Activated naive CD8-positive, alpha-beta T cell treated with anti-CD3 and anti-CD28 coated beads, Interleukin-2, amount 10 ng/mL, durations not matched to agents 7 days and 5 days (primary cell): ENCODE measurements at places on chromosomes 3 and 15. TPM values are rescaled to one million over a fixed set of nuclear protein-coding genes. Genes with fewer than 3 reads are reported as not detected.

DNA sequence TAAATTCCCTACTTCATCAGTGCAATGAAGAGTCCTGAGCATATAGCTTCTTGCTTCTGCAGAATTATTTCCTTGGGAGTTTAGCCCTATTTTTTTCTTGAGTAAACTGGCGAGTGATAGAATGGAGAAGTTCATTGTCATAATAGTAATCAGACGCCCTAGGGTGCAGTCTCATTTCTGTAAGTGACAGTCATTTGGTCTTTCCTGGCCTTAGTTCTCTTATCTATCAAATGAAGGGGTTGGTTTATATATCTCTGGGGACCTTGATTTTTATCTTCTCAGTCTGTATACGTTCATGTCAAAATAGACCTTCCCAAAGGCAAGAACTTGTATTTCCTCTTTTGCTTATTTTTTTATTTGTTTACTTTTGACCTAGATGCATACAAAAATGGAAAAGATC lies 9.9 kb upstream of the ALPK3 start:
- DNase-seq, result no peak

Gene PLSCR5
- not detected for total RNA-seq

Gene SLC9A9
- 13.2 TPM for total RNA-seq

- DNase-seq, result no peak
Observed at GRCh38 chr3:171986176-171986575, 53.2 kb upstream of the FNDC3B start.

Gene SUCNR1
- total RNA-seq, result 0.06 TPM

Gene CAMKV
- not detected for total RNA-seq

DNA sequence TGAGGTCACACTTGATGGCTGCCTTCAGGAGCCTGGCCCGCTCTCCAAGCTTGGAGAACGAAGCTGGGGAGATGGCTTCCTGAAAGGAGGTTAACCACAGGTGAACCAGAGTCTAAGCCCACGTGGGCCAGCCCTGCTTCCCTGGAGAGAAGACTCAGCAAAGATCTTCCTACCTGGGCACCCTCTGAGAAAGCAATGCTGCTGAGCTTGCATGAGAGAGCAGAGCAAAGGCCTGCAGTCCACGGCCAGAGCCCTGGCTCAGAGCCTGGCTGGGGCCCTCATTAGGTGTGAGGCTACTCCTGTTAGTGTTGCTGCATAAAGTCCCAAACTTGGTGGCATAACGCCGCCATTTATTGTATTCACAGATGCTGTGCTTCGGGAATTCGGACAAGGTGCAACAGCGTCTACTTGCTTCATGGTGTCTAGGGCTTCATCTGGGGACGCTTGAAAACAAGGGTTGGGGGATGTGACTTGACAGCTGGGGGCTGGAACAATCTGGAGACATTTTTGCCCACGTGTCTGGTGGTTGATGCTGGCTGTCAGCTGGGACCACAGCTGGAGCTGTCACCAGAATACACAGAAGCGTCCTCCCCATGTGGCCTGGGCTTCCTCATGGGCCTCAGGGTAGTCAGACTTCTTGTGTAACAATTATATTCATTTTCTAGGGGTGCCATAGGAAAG lies 87.9 kb upstream of the MEF2A start:
- no peak for DNase-seq

DNA sequence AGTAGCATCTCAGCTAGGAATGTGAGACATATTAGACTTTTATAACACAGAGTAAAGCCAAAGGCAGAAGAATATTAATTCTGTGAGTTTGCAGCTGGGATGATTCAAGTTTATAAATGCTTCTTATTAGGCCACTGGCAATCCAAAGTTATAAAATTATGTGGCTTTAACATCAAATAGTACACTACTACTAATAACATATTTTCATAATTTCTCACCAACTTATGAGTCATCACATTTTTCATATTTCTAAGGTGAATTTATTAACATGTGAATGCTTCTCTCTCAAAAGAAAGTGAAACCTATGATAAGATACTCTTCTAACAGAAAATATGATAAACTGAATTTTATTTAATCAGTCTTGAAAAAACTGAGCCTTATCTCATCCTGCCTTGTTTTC lies 1348.2 kb upstream of the ALCAM start:
- DNase-seq, result no peak

GRCh38 chr3:178480274-178480673 lies 56.0 kb upstream of the KCNMB2 start:
- no peak for DNase-seq

GRCh38 chr15:92091155-92091734 lies 237.7 kb downstream of the SLCO3A1 start:
- DNase-seq, result no peak

Gene ADIPOQ
- total RNA-seq, result not detected

DNA sequence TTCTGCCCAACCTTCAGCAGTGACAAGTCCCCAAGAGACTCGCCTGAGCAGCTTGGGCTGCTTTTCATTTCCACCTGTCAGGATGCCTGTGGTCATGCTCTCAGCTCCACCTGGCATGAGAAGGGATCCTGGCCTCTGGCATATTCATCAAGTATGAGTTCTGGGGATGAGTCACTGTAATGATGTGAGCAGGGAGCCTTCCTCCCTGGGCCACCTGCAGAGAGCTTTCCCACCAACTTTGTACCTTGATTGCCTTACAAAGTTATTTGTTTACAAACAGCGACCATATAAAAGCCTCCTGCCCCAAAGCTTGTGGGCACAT lies 3.5 kb downstream of the MYD88 start:
- DNase-seq, result no peak

DNA sequence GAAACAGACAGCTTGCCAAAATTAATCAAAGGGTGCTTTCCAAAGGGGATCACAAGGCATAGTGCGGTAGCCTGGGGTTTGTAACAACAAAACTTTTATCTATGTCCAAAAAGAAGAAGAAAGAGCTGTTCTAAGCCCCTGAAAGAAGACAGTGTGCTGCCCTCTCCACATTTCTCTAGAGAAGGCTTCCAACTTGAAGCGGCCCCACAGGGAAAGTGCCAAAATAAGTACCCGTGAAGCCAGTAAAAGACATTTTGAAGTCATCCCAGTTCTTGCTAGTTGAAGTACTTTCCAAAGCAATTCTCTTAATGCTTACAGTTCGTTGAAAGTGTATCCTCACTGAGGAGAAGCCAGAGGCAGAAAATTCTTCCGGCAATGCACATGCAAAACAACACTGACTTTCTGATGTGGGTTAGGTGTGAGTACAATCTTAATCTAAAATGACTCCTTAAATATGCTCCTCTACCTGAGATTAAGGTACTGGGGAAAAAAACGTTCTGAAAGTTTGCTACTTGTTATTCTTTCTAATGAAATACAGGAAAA lies 21.3 kb downstream of the GPR15 start:
- DNase-seq, result no peak

GRCh38 chr3:150721285-150722130 lies 17.8 kb upstream of the ERICH6 start:
- DNase-seq, result no peak

DNA sequence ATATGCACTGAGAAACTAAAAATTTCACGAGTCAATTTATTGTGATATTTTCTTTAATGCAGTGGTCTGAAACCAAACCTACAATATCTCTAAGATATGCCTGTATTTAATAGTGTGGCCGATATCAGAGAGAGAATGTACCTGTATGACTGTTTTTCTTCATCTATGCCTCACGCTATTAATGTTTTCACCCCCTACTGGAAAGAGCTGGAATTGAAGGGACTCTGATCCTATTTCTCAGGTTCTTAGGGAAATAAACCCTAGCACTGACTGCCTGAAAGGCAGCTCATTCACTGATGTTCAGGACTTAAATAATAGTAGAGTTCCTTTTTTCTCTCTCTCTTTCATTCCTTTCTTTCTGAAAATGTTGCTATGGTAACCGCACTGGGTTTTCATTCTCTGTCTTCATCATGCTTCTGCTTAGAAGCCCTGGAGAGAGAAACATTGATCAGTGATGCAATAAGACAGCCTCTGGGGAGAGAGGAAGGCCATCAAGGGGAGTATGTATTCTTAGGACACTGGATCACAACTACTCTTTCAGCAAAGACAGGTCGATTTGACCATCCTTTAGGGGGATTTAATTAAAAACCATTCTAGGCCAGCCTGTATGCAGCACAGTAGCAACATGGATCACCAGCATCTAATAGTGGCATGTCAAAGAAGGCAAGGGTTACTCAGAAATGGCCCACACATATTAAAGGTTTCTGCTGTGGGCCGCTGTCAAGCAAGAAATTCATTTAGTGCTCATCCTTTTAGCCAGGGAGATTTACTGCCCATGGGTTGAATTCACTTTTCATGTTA lies 1135.7 kb downstream of the IGSF11 start:
- DNase-seq, result no peak

DNA sequence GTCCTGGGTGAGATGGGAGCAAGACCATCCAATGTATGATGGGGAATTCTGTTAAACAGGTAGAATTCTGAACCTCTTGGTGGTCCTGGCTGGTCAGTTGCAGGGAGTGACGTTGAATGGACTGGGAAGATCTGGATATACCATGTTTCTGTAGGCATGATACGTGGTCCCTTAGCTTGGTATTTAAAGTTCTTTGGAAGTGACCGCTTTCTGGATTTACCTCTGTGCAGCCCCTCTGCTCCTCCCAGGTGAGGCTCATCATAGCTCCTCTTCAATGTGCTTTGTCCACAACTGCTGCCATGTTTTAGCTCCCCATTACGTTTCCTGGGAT lies 37.2 kb downstream of the SMAD3 start:
- DNase-seq, result no peak

GRCh38 chr3:162938083-162938482 lies 1441.5 kb downstream of the OTOL1 start:
- DNase-seq, result no peak

- DNase-seq, result no peak
Observed at GRCh38 chr3:97830638-97831037, 8.8 kb downstream of the CRYBG3 start.

DNA sequence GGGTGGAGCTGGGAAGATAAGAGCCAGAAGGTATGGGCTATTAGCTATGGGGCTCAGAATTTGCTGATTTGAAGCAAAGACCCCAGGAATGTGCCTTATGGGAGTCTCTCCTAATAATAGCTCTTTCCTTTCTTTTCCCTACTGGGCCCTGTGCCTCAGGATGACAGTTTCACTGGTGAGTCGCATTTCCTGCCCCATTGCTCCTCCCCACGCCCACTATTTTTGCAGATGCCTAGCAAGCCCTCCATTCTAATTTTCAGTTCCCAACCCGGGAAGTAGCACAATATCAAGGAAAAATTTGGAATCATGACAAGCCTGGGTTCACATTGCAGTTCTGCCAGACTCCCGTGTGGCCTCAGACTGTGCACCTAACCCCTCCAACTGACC lies 583 bp downstream of the IL17RE start:
- no peak for DNase-seq

DNA sequence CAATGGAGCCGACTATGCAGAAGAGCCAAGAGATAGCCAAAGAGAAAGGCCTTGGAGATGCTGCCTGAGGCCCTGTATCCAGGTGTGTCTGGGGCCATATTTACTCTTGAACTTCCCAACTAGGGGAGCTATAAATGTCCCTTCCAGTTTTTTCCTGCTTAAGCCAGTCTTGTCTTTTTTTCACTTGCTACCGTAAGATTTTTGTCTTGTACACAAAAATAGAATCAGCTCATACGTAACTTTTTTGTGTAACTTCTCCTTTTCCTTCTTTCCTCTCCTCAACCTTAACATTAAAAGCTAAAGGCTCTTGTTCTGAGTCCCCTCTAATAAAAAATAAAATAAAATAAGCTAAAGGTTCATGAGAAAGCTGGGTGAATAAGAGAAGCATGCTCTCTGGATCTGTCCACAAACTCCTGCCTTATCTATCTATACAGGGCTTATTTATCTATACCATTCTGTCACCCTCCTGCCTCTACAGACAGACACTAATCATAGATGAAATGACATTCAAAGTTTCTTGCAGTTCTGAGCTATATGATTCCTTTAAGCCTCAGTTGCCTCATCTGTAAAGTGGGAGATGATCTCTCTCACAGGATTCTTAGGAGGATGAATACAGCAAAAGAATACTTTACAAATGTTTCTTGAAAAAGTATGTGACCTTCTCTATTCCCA lies 4.6 kb downstream of the SUMF1 start:
- no peak for DNase-seq

Gene DOCK3
- 3.4 TPM for total RNA-seq

Gene RTP3
- not detected for total RNA-seq

Gene FGF7
- total RNA-seq, result not detected
